ENCODE measurements at places on chromosomes 3 and 15.

DNA sequence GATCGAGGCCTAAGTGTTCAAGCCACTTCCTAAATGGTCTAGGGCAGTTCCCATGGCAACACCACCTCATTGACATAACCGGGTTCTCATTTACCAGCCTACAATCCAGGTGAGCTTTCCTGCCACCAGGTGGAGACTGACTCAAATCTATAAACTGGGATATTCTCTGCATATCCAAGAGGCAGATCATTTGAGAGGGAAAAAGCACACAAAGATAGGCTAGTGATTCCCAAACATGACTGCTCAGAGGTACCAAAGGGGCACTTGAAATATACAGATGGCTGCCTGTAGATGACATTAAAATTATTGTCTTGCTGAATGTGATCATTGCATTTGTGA lies 141.3 kb upstream of the PROK2 start:
- DNase-seq, result no peak

- no peak for DNase-seq
Observed at GRCh38 chr15:39585871-39586301, 5.0 kb downstream of the THBS1 start.

- DNase-seq, result no peak
Observed at GRCh38 chr15:65068403-65068788, 605 bp upstream of the RASL12 start.

DNA sequence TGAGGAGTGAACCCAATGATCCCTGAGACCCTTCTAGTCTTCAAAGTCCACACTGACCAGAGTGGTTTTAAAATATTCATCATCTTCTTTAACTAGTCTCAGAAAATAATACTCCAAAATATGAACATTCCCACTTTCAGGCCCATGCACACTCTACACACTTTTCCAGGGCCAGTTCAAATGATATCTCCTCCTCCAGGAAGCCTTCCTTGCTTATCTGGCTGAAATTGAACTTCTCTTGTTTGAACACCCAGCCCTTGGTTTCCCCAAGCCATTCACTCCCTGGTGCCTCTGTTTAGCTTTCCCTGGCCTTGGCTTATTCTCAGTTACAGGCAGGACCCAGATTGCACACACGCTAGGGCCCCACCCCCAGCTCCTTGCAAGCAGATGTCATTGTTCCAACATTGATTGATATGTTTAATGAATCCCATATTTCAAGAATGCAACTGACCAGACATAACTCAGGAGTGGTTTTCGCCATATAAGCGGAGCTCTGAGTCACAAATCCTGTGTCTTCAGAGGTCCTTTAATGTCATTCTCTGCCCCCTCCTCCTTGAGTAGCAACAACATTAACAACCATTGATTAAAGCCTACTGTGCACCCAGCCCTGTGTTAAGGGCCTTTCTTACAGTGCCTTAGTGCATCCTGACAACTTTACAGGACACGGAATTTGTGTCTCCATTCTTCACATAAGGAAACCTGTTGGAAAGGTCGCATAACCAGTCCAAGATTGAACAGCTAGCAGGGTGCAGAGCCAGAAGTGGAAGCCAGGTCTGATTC lies 2.1 kb downstream of the ITGA11 start:
- no peak for DNase-seq

- no peak for DNase-seq
Observed at GRCh38 chr3:46006238-46007032, 10.8 kb upstream of the FYCO1 start.

GRCh38 chr3:11434563-11435096 lies 162.4 kb downstream of the ATG7 start:
- DNase-seq, result no peak

GRCh38 chr15:73697033-73697467 lies 12.9 kb downstream of the CD276 start:
- DNase-seq, result peak; percentile 43

GRCh38 chr3:123687286-123687685 lies 102.4 kb upstream of the HACD2 start:
- no peak for DNase-seq

DNA sequence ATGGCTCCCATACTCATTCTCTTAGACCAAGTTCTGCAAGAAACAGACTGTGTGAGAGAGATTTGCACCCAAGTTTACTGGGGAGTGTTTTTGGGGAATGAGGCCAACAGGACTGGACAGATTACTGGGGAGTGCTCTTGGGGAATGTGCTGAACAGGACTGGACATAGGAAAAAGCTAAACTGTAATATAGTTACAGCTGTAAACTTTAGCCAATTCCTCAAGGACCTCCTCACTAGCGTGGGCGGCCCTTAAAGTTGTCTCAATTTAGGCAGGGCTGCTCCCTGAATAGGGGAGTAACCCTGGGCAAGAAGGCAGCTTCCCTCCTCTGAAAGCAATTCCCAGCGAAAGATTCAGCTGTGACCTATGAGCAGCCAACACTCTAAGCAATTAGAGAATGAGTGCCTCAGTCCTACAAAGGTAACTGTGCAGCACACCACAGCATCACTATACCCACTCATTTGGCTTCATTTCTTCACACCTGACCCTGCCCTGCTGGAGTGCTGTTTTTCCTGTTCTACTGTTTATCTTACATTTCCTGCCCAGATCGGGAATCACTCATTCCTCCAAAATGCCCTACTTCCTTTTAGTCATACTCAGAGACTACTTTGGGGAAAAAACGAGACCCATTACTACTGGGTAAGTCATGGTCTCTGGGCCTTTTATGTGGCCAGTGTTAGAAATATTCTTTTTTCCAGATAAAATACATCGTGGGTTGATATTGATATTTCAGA lies 41.3 kb upstream of the TRIM42 start:
- no peak for DNase-seq

GRCh38 chr15:31457631-31458526 lies 131.2 kb downstream of the KLF13 start:
- DNase-seq, result no peak

DNA sequence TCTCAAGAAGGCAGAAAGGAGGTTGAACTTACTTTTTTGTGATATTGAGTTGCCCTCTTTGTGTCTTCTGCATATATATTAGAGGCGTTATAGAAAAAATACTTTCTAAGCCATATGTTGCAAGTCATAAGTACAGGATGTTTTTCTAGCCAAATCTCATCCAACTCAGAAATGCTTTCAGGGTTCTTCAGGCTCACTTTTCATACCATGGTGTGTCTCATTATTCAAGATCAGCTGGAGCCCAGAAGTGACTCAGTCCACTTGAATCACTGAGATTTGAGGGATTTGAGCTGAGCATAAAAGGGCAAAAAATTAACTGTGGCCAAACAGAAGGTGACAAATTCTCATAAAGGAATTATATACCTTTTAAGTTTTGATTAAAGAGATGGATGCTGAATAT lies 157.3 kb downstream of the WNT5A start:
- no peak for DNase-seq

- no peak for DNase-seq
Observed at GRCh38 chr15:85793641-85794597, 806 bp downstream of the KLHL25 start.

DNA sequence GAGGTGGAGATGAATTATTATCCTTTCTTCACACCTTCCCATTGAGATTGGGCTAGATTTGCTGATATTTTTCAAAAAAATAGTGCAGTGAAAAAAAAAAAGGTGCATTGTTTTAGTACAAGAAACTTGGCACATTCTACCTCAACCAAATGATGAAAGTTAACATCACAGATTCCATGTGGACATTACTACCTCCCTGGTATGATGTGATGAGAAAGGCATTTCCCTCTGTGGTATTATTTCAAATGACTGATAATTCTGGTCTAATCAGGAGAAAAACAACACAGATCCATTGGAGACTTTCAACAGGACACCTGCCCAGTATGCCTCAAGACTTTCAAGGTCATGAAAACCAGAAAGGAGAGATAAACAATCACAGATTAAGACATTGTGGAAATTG lies 313.4 kb downstream of the BCHE start:
- DNase-seq, result no peak

DNA sequence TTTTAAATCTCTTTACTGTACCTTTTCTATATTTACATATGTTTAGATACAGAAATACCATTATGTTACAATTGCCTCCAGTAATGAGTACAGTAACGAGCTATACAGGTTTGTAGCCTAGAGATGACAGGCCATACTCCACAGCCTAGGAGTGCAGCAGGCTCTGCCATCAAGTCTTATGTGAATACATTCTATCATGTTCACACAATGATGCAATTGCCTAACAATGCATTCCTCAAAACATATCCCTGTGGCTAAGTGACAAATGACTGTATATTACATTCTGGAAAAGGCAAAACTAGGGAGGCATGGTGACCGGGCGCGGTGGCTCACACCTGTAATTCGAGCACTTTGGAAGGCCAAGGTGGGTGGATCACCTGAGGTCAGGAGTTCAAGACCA lies 192.4 kb upstream of the IGF1R start:
- no peak for DNase-seq

GRCh38 chr3:45026957-45027356 lies 854 bp downstream of the CLEC3B start:
- no peak for DNase-seq

- no peak for DNase-seq
Observed at GRCh38 chr3:148773805-148774204, 53.8 kb upstream of the CPB1 start.

- no peak for DNase-seq
Observed at GRCh38 chr3:71489315-71489761, 94.2 kb downstream of the FOXP1 start.

- DNase-seq, result no peak
Observed at GRCh38 chr15:66630801-66631351, 65.1 kb upstream of the LCTL start.

GRCh38 chr3:166634091-166634746 lies 745.9 kb downstream of the ZBBX start:
- no peak for DNase-seq

GRCh38 chr3:53089511-53089910 lies 40.7 kb downstream of the RFT1 start:
- no peak for DNase-seq

Data from stimulated activated CD8-positive, alpha-beta memory T cell treated with anti-CD3 and anti-CD28 coated beads, Interleukin-4, amount 100 ng/mL, for 1 hour (primary cell).